Stimulated activated naive CD8-positive, alpha-beta T cell treated with anti-CD3 and anti-CD28 coated beads, Interleukin-15, Interleukin-2, amounts not matched to agents 100 U/mL and 50 U/mL, for 24 hours (primary cell): ENCODE measurements at places on chromosomes 11 and 22.

DNA sequence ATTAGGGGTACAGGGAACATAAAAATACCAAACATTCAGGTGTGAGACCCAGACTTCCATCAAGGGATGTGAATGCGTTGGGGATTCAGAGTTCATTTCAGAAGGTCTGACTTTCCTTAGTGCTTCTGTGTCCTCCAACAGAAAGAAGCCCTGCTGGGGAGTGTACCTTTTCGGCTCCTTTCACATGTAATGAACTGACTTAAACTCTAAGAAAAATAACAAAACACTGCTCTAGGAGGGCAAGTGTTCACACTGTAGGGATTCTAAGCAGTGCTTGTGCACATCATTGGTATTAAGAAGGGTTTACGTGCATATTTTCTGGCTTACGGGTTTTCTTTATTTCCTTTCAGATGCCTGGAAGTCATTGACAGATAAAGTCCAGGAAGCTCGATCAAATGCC lies 15.7 kb upstream of the TTC36 start:
- DNase-seq, result no peak

- no peak for DNase-seq
Observed at GRCh38 chr11:21653951-21654421, 538.9 kb upstream of the ANO5 start.

DNA sequence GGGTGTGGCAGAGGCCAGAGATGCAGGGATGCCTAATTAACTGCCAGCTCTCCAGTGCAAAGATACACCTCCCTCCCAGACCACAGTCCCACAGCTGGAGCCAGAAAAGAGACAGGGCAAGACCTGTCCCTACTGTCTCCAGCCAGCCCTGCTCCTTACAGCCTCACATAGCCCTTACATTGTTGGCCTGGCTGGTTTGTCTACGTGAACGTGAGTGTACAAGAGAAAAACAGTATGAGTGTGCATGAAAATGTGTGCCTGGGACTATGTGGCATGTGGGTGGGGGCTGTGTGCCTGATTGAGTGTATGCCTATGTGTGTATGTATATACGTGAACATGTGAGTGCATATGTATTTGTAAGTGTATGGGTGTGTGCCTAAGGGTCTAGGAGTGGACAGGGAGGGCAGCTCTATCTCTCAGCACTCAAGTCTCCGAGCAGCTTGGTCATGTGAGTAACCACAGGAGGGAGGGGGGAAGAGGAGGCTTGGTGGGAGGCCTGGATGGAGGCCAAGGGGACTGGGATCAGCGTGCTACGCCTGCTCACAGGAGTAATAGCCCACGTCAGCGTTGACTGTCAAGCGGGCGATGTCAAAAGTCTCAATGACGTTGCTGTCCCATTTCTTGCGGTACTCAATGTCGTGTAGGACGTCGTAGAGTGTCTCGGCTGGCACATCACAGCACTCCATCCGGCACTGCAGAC lies 6.6 kb upstream of the ARAP1 start:
- DNase-seq, result no peak

DNA sequence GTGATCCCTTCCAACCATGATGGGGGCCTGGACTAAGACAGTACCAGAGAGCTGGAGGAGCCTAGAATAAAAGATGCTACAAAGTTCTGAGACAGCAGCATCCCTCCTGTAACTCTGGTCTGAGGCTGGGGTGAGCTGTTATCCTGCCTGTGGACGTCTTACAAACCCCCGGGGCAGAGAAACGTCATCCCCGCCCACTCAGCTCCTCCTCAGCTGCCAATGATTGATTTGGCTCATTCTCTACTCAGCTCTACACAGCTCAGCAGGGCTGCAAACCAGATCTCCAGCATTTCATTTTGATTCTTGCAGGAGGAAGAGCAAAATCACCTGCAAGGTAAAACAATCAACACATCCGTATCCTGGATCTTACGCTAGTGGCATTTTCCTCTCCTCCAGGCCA lies 55.5 kb downstream of the CSNK2A3 start:
- no peak for DNase-seq

DNA sequence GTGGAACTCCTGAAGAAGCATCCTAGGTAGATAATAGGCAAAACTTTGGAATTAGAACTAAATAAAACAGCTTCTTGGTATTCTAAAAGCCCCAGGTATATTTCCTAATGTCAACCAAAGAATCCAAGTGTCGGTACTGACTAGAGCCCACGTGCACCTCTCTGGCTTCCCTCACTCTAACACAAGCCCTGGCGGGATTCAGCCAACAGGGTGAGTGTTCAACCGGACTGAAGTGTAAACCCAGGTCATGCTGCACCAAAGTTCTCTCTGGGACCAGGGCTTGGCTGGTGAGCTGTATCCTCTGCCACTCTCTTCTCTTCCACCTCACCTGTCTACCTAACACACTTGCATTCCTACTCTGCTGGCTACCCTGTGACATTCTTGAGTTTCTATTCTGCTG lies 40.1 kb downstream of the USP28 start:
- DNase-seq, result no peak

DNA sequence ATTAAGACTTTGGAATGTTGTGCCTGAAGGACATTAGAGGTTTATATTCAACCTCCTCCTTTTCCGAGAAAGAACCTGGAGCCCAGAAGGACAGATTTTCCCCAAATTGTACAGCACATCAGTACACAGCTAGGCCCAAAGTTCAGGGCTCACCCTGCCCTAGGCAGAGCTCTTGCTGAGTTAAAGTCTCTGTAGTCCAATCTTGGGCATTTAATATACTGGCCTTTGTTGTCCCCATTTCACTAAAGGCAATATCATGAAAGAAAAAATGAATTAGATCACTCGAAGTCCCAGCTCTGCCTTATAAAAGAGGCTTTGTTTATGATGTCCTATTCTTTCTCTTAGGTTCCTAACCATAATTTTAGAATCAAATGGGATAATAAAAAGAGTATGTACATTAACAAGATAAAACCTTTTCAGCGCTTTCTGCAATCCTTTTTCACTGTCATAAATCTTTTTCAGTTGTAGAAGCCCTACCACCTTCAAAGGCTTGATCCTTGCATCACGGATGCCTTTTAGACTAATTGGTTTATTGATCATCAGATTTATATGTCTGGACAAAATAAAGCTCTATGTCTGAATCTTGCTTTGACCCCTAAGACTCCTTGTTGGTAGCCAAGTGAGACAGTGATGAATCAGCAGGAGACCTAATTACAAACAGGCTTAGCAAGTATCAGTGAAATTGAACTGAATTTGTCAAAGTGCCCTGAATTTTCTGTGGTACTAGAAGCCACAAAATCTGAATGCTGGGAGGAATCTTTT lies 39.8 kb downstream of the RELT start:
- DNase-seq, result no peak

- no peak for DNase-seq
Observed at GRCh38 chr11:20561915-20562314, 37.5 kb upstream of the SLC6A5 start.

DNA sequence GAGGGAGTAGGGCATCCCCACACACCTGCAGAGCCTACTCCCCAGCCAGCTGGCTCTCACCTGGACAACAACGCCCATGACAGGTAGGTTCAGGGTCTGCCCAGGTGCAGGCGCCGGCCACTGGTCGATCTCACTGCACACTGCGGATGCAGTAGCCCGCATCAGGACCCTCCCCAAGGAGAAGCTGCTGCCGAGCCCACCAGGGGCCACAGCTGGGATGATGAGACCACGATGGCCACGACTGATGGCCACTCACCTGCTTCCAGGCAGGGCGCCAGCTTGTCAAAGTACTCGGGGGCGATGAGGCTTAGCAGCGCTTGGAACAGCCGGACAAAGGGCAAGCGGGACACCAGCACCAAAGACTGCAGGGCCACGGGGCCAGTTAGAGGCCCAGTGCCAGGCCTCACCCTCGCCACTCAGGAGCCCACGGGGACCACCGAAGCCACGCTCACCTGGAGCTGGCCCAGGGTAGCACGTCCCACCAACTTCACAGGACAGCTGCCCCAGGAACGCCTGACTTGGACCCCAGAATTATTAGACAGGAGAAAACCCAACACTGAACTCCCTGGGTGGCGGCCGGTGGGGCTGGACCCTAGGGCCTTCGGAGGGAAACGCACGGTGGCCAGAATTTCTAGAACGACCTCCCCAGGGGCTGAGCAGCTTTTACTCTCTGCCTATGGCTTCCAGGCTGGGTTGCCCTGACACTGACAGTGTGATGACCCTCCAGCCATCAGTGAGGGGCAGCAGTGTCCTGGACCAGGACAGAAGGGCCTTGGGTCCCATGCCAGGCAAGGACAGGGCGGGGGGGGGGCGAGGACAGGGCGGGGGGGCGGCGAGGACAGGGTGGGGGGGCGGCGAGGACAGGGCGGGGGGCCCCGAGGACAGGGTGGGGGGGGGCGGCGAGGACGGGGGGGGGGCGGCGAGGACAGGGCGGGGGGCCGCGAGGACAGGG lies 8.9 kb upstream of the PLXNB2 start:
- DNase-seq, result no peak

DNA sequence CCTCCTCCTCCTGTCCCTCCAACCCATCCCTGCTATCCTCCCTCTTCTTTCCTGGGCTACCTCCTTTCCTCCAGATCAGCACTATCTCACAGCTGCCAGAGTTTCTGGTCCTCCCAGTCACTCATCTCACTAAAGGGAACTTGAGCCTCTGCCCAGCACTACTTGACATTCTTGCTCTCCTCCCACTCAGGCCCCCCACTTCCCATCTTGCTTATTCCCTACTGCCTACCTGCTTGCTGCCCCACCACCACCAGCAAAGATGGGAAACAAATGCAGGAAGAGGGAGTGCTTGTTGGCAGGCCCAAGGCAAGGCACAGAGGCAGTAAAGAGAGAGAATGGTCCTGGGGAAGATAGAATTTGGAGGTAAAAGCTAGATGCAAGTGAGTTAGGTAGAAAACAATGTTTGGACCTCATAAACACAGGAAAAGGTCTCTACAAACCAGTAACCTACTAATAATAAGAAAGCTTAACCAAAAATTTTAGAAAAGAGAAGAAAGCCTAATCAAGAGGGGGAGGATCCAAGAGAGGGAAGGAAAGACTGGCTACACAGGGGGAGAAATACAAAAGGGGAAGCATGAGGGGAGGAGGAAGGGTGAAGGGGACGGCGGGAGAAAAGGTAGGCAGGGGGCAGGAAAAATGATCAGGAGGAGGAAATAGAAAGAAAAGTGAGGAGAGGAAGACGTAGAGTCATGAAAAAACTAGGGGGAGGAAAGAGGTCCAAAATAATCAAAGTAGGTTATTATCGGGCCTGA lies 63.6 kb downstream of the PAK1 start:
- no peak for DNase-seq

GRCh38 chr11:70371241-70371640 lies 27.1 kb upstream of the CTTN start:
- DNase-seq, result no peak

DNA sequence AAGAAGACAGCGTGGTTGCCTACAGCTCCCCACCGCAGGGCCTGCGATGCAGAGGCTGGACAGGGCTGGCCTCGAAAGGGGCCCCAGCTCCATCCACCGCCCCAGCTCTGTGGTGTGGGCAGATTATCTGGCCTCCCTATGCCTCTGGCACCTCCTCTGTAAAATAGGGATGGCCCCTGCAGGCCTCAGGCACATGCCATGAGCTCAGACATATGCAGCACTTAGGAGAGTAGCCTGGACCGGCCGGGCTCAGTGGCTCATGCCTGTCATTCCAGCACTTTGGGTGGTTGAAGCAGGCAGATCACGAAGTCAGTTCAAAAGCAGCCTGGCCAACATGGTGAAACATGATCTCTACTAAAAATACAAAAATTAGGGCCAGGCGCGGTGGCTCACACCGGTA lies 7.4 kb downstream of the APOBEC3D start:
- no peak for DNase-seq

DNA sequence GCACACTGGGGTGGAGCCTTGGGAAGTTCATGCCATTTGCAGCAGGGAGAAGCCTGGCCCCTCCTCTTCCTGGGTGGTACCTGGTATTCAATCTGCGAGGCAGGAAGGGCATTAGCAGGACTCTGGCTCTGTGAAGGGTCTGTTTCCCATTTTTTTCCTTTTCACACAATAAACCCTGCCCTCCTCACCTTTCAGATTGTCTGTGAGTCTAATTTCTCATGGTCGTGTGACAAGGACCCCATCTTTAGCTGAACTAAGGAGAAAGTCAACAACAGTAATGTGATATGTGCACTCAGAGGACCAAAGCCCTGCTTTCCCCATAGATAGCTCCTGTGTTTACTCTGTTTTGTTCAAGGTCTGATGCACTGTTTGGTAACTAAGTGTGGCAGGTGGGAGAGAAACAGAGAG lies 26.6 kb upstream of the CASP4 start:
- DNase-seq, result no peak

- DNase-seq, result no peak
Observed at GRCh38 chr11:72856551-72857345, 42.5 kb downstream of the ATG16L2 start.

DNA sequence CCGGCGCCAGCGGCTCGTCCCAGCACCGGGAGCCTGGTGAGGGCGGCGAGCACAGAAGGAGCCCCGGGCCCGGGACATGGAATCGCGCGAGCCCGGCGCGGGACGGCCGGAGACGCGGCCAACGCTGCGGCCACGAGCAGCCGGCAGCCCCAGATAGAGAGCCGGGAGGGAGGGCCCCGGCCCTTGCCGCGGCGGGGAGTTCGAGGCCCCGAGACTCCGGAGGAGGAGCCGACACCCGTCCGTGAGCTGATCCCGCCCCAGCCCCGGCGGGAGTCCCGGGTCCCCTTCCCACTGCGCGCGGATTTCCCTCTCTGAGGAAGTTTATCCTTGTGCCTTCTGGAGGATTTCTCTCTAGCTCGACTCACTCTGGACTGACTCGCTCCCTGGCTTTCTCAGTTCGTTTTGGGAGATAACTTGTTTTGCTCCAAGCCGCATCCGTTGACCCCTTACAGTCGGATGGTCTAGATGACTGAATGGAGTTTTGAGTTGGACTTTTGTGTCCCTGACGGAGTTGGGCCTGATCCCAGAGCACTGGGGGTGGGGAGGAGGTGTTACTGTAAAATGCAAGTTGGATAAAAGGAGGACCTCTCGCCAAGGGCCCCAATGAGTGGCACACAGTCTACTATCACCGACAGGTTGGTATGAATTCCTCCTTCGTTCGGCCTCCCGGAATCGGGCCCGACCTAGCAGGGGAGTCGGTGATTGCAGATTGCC lies 585 bp downstream of the ARHGEF12 start:
- peak; percentile 54 for DNase-seq

- DNase-seq, result no peak
Observed at GRCh38 chr11:119617340-119617713, 111.7 kb downstream of the NECTIN1 start.

- no peak for DNase-seq
Observed at GRCh38 chr11:34915136-34916014, 804 bp downstream of the APIP start.

- no peak for DNase-seq
Observed at GRCh38 chr11:97364047-97364446, 974.2 kb downstream of the JRKL start.

DNA sequence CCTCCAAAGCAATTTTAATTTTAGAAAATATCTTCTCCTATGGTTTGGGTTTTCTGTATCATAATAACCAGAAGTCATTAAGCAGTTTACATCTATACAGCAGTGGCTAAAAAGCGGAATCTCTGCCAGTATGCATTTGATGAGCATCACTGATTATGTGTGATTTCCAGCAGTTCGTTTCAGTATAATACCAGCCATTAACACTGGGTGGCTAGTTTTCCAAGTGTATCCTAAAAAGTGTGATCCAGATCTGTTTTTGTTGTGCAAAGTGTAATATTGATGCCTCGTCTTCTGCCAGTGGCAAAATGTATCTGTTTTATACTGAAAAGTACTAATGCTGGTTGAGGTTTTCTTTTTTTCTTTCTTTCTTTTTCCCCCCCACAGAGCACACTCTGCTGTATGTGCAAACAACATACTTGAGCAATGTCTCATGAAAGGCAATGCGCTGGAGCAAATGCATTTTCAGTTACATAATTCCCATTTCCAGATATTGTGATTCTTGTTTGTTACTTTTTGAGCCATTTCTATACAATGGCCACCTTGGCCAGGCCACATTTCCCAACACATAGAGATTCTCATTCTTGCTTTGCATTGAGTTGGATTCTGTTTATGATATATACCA lies 64.2 kb downstream of the SLC36A4 start:
- no peak for DNase-seq
